ENCODE measurements at places on chromosomes 1 and 21.

DNA sequence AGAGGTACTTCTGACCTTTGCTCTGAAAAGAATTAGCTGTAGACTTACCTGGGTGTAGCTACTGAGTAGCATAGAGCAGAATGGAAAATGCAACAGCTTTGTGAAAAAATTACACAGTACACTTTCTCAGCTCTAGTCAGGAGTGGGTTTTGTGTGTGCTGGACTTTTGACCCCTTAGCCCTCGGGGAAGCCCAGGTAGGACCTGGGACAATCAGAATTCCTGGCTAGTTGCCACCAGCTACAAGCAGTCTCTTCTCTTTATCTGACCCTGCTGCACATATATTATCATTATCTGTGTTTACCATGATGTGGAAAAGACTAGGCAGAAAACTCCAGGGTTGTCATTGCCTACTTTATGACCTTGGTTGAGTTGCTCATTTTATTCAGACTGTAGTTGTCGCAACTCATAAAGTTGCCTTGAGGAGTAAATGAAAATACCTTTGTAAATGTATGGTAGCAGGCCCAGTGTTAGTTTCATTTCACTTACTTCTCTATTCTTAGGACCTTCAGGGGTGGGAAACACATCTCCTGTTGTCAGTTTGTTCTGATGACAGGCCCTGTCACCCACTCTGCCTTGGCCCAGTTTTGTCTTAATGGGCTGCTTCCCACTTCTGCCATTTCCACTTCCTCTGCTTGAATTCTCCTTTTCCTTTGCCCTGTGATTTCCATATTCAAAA, 5.4 kb downstream of the NEK7 start:
- DNase-seq, result no peak

- DNase-seq, result no peak
Observed at GRCh38 chr1:41363591-41364320, 2.5 kb downstream of the FOXO6 start.

DNA sequence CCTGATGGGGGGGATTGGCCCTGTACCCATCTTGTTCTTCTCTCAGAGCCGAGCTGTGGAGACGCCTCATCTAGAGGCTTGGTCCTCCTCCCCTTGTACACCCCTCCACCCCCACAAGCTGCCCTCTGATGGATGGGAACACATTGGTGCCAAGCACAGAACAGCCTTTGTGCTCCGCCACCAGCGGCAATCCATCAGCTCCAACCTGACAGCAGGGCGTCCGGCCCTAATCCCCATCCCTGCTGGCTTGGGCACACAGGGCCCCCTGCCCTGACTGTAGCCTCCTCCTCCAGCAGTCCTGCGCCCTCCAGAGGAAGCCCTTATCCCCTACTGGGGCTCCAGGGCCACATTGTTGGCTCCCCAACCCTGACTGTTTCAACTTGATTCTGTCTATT, 3.8 kb upstream of the MYOG start:
- no peak for DNase-seq

DNA sequence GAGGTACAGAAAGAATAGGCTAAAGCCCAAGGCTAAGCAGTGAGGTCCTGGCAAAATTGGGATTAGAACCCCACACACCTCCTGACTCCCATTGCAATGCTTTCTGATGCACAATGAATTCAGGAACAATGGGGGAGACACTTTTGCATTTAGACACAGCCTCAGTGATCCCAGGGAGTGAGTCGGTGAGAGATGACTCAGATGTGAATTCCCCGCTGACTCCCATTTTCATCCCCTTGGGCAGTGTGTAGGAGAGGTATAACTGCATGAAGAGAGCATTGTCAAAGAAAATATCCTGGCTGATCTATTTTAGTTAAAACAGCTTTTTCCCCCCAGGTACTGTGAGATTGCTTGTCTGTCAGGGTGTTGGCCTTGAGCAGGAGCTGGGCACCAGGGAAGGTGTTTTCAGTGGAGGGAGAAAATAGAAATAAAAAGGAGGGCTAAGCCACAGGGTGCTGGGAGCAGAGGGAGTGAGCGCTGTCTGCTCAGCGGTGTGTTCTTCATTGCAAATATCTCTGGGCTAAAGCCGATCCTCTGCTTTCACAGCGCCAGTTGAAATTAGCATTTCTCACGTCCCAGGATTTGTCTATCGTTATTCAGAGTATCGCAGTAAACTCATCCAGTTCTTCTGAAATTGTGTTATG, 247.7 kb upstream of the PTBP2 start:
- DNase-seq, result no peak

GRCh38 chr1:175713381-175713780, 30.0 kb downstream of the TNR start:
- DNase-seq, result no peak

DNA sequence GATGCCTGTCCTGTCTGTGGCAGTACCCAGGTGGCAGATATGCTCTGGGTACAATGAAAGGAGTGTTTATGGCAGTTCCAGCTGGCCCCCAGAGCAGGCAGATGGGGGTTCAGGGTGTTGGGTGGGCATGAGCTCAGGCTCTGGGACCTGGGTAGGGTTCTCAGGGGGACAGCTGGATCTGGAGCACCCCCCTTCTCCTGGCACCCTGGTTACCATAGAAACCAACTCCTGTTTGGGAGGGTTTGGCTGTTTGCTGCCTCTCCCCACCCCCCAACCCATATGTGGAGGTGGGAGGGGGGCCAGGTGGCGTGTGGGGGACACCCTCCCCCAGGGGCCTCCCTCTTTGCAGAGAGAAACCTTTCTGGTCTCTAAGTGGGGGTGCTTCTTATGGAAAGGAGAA, 7.1 kb downstream of the FOXO6 start:
- DNase-seq, result no peak

DNA sequence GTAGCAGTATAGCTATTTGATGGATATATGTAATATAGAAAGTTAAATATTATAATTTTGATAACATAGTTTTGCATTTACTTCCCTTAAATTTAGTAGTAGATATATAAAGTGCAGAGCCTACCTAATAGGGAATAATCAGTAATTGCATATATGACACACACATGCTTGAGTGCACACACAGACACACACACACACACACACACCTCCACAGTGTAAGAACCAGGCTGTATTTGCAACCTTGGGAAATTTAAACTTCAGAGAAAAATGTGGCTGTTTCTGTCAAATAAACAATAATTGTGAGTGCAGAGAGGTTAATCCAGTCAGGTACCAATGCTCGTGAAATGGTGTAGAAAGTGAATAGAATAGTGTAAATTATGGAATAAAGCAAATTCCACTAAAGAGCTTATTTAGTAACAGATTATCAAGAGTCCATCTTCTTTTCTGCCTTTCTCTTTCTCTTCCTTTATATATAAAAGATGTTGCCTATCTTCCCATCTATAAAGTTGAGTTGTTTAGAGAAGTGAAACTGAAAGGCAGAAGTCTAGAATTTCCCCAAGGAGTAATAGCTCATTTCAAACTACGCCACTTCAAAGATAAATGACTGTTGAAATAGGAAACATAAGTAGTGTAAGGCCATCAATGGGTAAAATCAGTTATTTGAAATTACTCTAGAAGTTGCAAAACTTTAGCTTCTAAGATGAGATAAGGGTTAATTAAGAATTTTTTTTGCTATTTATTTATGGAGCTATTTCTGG, 273.7 kb downstream of the SRGAP2C start:
- no peak for DNase-seq

GRCh38 chr1:36836196-36836883, 198.0 kb downstream of the GRIK3 start:
- no peak for DNase-seq

GRCh38 chr1:80217377-80217986, 1211.0 kb upstream of the ADGRL4 start:
- DNase-seq, result peak; percentile 71

DNA sequence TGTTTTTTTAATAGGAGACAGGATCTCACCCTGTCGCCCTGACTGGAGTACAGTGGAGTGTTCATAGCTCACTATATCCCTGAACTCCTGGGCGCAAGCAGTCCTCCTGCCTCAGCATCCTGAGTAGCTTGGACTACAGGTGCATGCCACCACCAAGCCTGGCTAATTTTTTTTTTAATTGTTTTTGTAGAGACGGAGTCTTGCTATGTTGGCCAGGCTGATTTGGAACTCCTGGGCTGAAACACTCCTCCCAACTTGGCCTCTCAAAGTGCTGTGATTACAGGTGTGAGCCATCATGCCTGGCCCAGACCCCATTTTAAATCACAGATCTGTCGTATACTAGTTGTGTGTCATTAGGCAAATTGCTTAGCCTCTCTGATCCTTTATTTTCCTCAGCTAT, 161.1 kb downstream of the DYRK1A start:
- DNase-seq, result no peak

- DNase-seq, result no peak
Observed at GRCh38 chr21:26965040-26965906, 1.6 kb downstream of the ADAMTS5 start.

GRCh38 chr1:6587261-6588005, 7.6 kb downstream of the ZBTB48 start:
- peak; percentile 74 for DNase-seq

DNA sequence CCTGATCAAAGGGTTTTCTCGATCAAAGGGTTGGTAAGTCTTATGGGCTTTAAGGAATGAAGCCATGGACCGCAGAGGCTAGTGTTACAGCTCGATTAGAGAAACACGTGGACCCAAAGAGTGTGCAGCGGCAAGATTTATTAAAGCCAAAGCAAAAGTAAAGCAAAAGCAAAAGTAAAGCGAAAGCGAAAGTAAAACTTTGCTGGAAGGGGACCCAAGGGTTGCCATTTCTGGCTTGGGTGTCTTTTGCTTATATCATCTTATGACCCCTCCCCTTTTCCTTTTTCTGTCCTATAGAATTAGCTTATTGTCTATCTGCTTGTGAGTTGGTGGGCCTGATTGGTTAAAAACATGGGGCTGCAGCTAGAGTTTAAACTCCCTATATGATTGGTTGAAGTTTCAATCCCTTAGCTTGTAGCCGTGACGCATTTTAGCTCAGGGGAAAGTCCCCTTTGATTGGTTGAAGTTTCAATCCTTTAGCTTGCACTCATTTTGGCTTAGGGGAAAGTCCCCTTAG, 957.0 kb downstream of the AMY1C start:
- no peak for DNase-seq

DNA sequence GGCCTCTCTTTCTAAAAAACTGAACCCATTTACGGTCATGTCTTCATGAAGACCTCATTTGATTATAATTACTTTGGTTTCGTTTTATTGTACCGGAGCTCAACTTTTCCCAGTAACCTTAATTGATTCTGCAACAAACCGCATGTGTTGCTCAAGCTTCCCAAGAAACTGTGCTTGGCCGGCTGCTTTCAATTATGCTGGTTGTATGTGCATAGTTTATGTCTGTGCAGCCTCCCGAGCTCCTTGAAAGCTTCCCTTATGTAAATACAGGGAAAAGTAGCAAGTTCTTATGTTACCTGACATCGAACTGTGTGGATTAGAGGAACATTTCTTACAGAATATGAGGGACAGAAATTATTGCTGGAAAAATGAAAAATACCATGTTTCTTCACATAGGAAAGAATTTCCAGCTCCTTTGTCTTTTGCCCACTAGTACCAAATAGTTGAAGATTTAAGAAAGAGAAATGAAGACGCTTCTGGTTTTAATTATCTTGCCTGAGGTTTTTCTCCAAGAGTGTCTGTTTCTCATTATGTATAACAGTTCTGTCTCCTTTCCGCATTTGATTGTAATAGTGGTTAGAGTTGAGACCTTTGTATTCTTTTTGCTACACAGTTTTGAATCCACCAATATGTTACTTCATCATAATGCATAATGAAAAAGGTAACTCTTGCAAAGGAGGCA, 2.1 kb downstream of the VCAM1 start:
- no peak for DNase-seq

DNA sequence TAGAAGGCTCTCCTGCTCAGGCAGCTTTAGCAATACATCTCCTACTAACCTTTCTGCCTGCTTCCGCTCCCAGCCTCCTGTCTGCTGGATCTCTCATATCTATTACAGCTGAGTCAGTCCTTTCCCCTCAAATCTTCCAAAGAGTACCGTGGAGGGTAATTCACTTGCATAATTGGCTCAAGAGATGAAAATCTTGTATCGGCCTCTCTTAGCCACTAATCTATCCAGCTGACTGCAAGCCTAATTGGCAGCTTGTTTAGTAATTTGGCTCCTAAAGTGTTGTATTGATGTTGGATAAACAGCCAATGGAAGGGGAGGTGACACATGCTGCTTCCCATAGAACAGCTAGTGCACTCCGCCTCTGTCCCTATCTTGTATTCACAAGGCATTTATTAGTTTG, 195.7 kb downstream of the GPATCH2 start:
- DNase-seq, result no peak

DNA sequence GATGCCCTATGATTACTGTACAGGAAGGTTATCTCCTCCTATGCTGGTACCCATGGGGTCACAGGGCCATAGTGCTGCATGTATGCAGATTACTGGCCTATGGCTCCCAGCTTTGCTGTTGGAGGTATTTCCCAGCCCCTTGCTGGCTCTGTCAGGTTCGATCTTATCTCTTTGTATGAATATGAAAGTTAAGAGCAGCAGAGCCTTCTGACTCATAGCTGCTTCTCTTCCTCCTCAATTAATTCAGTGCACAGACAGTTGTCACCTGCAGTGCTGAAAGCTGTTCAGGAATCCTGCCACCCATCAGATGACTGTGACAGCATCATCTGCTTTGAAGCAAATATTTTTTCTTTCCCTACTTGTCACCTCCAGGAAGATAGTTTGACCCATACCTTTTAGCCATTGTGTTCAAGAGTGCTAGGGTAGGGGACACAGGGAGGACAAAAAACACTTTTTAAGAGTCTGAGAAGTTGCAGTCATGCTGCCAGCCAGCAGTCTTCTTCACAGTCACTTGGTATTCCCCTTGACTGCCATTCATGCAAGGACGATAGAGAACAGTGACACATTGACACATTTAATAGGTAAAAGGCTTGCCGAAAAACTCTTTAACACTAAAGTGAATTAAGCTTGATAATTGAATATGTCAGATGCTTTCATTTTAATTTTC, 73.1 kb downstream of the KIF1B start:
- no peak for DNase-seq

- DNase-seq, result no peak
Observed at GRCh38 chr1:154629061-154629674, 21.2 kb upstream of the ADAR start.

DNA sequence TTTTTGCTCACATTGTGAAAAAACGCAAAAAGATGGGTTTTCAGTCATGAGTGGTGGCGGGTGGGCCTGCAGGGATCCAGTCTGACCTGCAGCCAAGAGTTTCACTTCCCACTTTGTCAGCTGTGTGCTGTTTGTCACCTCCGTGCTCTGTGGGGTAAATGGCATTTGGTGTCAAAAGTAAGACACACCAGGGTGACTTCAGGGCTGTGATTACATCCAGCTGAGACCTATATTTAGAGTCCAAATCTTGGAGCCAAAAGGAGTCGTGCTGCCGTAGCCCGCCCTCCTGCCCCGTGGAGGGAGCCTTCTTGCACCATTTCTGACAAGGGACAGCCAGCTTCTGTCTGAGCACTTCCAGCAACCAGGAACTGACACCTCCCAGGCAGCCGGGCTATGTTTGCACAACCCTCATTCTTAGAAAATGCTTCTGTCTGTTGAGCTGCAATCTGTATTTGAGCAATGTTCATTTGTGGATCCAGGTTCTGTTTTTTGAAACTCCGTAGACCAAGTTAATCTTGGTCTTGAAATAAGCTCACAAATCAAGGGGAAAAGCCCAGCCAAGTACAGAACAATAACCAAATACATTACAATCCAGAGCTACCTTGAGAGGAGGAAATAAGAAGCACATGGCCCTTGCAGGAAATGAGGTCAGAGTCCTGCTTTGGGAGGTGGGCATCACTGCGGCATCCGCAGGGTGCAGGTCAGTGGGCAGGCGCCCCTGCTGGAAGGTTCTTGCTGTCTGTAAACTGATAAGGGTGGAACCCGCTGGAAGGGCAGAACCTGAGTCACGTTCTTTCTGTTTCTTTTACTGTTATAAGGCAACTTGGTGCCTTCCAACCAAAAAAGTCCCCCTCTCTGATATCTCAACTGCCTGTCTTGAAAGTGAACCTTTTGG, 14.4 kb downstream of the ABCG1 start:
- peak; percentile 61 for DNase-seq

Measured in hippocampal formation (tissue), 2 donors.